ENCODE measurements at places on chromosomes 7 and 10. TPM values are rescaled to one million over a fixed set of nuclear protein-coding genes. Genes with fewer than 3 reads are reported as not detected.
A peak's percentile ranks its signal among the peaks of the same experiment; 100 is the strongest.

- no peak for DNase-seq
These were observed 1469.5 kb upstream of the CELF2 start for GRCh38 chr10:9547936-9548904.

GRCh38 chr10:68088740-68089139 is 13.7 kb upstream of the HERC4 start:
- no peak for DNase-seq

GRCh38 chr7:131605280-131605878 is 49.0 kb upstream of the PODXL start:
- DNase-seq = no peak

- no peak for DNase-seq
These were observed 28.7 kb downstream of the ZNF775 start for GRCh38 chr7:150407588-150408392.

GRCh38 chr7:132569884-132570614 is 6.2 kb downstream of the PLXNA4 start:
- no peak for DNase-seq

DNA sequence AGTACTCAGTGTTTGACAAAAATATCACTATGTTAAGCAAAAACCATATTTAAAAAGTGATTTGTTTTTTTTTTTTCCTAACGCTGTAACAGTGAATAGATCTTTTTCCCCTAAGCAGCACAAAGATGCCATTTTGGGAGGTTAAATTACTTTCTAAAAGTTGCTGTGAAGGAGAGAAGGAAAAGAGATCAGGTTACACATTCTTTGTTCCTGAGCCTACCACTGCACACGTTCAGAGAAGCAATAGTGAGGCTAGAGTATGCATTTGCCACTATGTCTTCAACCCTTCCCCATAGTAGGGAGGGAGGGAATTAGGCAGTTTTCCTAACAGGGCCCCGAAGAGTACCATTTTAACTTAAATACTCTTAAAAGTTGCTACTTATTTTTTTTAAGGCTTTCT is 38.9 kb downstream of the BMPR1A start:
- DNase-seq = no peak

DNA sequence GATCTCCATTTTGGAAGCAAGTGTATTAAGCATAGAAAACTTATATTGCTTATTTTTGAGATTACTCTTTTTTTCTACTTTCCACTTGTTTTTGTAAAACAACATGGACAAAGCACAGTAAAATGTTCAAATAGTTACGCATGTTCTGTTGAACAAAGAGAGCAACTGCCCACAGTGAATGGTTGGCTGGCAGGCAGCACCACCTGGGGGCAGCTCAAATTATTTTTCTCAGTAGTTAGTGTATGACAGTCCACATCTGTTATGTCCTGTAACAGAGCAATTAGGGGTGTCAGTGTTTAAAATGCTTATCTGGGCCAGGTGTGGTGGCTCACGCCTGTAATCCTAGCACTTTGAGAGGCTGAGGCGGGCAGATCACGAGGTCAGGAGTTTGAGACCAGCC is 46.1 kb upstream of the CACUL1 start:
- peak; percentile 42 for DNase-seq

GRCh38 chr10:69056129-69056528 is 31.8 kb upstream of the SRGN start:
- DNase-seq = no peak

- no peak for DNase-seq
These were observed 307.0 kb upstream of the IMMP2L start for GRCh38 chr7:111869280-111869679.

DNA sequence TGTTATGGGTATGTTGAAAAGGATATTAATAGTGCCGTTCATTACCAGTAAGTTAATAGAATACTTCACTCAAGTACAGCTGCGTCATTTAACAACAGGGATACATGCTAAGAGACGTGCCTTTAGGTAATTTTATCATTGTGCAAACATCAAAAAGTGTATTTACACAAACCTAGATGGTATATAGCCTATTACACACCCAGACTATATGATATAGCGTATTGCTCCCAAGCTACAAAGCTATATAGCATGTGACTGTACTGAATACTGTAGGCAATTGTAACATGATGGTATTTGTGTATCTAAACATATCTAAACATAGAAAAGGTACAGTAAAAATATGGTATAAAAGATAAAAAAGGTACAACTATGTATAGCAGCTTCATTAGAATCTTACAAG is 11.1 kb upstream of the PRKG1 start:
- no peak for DNase-seq

The PLXNA4 gene
- 0.44 TPM for total RNA-seq

The NKX6-2 gene
- not detected for total RNA-seq

The ANAPC16 gene
- 52.4 TPM for total RNA-seq

The DDC gene
- total RNA-seq = 14.3 TPM

The HOXA7 gene
- 0.06 TPM for total RNA-seq

The CYP2E1 gene
- 4.6 TPM for total RNA-seq

The TMEM270 gene
- total RNA-seq = not detected

Data from pancreas (tissue), 10 donors.